ENCODE measurements at places on chromosomes 4 and X.

DNA sequence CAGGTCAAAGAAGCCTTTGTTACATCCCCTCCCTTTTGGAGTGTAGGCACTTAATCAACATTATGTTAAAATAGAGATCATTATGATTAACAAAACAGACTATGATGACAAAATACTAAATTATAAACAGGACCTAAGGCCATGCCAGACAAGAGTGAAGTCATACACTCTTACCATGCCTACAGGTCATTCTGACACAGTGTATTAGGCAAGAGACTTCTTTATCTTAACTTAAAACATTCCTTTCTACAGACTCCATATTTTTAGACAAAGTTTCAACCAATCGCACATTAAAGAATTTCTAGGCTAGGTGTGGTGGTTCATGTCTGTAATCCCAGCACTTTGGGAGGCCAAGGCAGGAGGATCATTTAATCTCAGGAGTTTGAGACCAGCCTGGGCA is 128.6 kb upstream of the SLC34A2 start:
- H3K36me3 ChIP-seq = no peaks in the 10 kb centered on the region
- no peaks in the 10 kb centered on the region for H3K4me1 ChIP-seq
- no peak for DNase-seq
- no peak overlapping the region for H3K4me3 ChIP-seq
- no peaks in the 10 kb centered on the region for H3K27me3 ChIP-seq

- no peaks in the 10 kb centered on the region for H3K27me3 ChIP-seq
- no peaks in the 10 kb centered on the region for H3K4me1 ChIP-seq
- H3K36me3 ChIP-seq = no peaks in the 10 kb centered on the region
- no peak overlapping the region for H3K27ac ChIP-seq
Observed at GRCh38 chr4:10929818-10930217, 245.2 kb upstream of the CLNK start.

GRCh38 chrX:70504772-70505450 is 60.3 kb downstream of the DLG3 start:
- no peak for DNase-seq
- no peaks in the 10 kb centered on the region for H3K27me3 ChIP-seq
- H3K27ac ChIP-seq = no peak overlapping the region
- H3K36me3 ChIP-seq = no peaks in the 10 kb centered on the region

DNA sequence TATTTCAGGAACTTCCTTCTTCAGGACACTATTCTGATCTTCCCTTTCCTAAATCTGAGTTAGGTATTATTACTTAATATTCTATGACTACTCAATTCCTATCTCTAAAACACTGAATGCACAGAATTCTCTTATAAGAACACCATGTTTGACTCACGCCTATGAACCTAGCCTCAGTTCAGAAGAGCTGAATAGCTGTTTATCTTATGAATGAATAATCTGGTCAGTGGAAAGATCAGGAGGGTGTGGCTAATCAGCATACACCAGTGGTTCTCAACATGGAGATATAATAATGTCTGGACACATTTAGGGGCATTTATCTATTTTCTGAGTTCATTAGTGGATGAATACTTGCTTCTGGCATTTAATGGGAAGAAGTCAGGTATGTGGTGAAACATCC is 24.2 kb downstream of the EPHA5 start:
- no peak for DNase-seq
- no peak overlapping the region for H3K27ac ChIP-seq
- H3K4me1 ChIP-seq = no peaks in the 10 kb centered on the region
- H3K4me3 ChIP-seq = no peak overlapping the region
- H3K27me3 ChIP-seq = no peaks in the 10 kb centered on the region

- no peak for DNase-seq
- no peak overlapping the region for H3K4me3 ChIP-seq
- H3K4me1 ChIP-seq = no peaks in the 10 kb centered on the region
- no peak overlapping the region for H3K27ac ChIP-seq
Observed at GRCh38 chrX:2351321-2351720, 149.5 kb downstream of the DHRSX start.

DNA sequence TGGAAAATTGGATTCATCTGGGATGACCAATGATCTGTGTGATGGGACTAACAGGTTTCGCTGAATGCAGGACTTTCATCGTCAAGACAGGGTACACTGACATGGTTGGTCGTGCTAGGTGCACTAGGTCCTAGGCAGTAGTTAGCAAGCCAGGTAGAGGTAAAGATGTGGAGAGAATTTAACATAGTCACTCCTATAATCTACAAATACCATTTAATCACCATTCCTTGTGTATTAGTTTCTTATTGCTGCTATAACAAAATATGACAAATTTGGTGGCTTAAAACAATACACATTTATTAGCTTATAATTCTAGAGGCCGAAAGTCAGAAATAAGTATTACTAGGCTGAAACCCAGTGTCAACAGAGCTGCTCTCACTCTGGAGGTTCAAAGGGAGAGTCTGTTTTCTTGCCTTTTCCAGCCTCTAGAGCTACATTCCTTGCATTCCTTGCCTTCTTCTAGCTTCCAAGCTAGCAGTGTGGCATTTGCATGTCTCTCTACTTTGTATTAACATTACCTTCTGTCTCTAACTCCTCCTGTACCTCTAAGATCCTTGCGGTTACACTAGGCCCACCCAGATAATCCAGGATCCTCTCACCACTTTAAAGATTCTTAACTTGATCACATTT is 98.7 kb upstream of the GRIA3 start:
- H3K36me3 ChIP-seq = no peaks in the 10 kb centered on the region
- H3K4me3 ChIP-seq = no peak overlapping the region
- DNase-seq = no peak
- H3K4me1 ChIP-seq = no peaks in the 10 kb centered on the region
- H3K27ac ChIP-seq = no peak overlapping the region

DNA sequence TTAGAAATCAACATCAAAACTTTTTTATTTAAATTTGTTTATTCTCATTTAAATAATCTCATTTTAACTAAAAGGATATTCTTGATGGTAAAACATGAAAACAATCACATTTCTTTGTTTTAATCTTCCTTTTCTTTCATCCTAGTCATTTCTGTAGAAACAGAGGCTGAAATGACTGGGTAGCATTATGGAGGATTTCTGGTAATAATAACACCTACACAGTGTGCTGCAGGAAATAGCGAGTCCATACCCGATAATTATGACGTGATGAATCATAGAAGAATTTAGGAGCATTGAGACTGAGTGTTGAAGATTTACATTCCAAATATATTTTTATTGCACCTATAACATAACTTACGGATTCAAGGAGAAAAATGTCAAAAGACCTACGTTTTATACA is 31.4 kb upstream of the BBS12 start:
- no peaks in the 10 kb centered on the region for H3K4me1 ChIP-seq
- H3K4me3 ChIP-seq = no peak overlapping the region
- no peak overlapping the region for H3K27ac ChIP-seq
- DNase-seq = no peak
